T follicular helper cell (primary cell): ENCODE measurements at places on chromosomes 2 and 18.

DNA sequence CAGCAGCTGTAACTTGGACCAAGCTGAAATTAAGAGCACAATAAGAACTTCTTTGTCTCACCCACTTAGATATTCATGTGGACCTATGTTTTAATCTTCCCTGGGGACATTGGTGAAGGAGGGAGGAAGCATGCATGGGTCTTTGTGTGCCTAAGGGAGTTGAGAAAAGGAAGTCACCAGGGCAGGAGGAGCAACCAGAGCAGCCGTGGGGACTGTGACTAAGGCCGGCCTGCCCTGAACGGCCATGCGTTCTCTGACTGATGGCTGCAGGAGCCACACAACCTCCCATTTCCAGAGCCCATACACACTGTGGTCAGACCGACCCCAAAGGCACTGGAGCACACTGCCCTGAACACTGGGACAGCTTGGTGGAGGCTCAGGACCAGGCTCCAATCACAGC, 43.7 kb upstream of the SLC35G4 start:
- no peak for DNase-seq

- no peak for DNase-seq
Observed at GRCh38 chr2:85797263-85797660, 43.5 kb downstream of the ATOH8 start.

GRCh38 chr2:44005846-44006245, 10.1 kb upstream of the LRPPRC start:
- no peak for DNase-seq

GRCh38 chr2:10957391-10957790, 45.7 kb downstream of the KCNF1 start:
- DNase-seq, result no peak
